ENCODE measurements at places on chromosomes 13 and 19.

DNA sequence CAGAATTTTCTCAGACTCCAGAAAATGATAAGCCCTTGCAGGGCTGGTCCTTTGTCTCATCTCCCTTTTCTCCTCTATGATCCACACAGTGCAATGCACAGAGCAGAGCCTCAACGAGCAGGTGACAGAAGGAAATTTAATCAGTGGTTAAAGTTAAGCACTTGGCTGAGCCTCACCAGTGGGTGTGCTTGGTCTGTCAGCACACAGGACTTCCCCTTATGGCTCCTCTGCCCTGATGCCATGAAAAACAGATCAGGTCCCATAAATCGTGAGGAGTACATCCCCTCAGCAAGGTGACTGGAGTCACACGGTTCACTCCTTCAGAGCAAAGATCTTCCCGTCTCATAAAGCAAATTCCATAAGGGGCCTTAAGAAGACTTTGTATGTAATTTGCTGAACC, 818.2 kb downstream of the UQCRFS1 start:
- H3K27me3 ChIP-seq, result no peaks in the 10 kb centered on the region
- no peak for DNase-seq
- no peaks in the 10 kb centered on the region for H3K4me1 ChIP-seq
- no peak overlapping the region for H3K4me3 ChIP-seq
- H3K27ac ChIP-seq, result no peak overlapping the region
- H3K36me3 ChIP-seq, result no peaks in the 10 kb centered on the region

- no peaks in the 10 kb centered on the region for H3K27me3 ChIP-seq
- no peak overlapping the region for H3K27ac ChIP-seq
- no peak for DNase-seq
These were observed 184.6 kb upstream of the NBEA start for GRCh38 chr13:34757441-34757840.

GRCh38 chr19:2491130-2491801, 15.3 kb downstream of the GADD45B start:
- peak overlapping the region; percentile 51 for H3K4me3 ChIP-seq
- no peaks in the 10 kb centered on the region for H3K27me3 ChIP-seq
- H3K27ac ChIP-seq, result peak overlapping the region; percentile 71
- peaks cover 33% of the 10 kb centered on the region for H3K4me1 ChIP-seq
- peak; percentile 95 for DNase-seq

DNA sequence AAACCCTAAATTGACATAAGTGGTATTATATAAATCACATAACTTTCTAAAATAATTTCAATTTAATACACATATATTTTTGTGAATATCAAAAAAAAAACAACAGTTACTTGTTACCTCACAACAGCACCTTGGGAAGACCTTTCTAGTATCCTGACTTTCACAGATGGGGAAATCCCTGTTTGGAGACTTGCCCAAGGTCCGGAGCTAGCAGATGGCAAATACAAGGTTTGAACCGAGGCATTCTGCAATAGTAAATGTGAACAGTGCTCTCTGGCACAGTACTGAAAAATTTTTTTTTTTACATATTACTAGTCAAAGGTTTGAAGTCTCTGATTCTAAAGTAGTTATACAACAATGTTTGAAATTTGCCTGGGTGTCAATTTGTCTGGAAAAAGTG, 104.5 kb downstream of the SUCLA2 start:
- no peak overlapping the region for H3K27ac ChIP-seq
- no peak overlapping the region for H3K4me3 ChIP-seq
- H3K4me1 ChIP-seq, result peaks cover 10% of the 10 kb centered on the region
